CD4-positive, alpha-beta T cell treated with Interleukin-21 for 1 hour (primary cell): ENCODE measurements at places on chromosomes 7 and 10.
A peak's percentile ranks its signal among the peaks of the same experiment; 100 is the strongest.

- no peak for DNase-seq
Measured at GRCh38 chr10:33136781-33137180, 178.8 kb upstream of the ITGB1 start.

DNA sequence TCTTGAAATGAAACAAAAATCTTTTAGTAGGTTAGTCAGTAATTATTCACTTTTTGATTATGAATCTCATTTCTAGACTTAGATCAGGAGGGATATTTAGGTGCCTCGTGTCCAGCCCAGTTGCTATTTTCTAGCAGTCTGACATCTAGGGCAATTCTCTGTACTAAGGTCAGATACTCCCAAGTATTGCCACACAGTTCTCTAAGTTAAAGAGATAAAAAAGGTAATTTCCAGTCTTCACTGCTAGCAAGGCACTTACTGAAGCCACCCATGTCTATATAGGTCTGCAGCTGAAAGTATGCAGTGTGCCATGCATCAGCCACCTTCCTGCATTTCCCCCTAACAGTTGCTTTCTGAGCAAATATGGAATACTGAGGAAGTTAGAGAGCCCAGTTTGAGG is 83.4 kb downstream of the PON1 start:
- DNase-seq = no peak

- no peak for DNase-seq
Measured at GRCh38 chr7:25680636-25681035, 452.4 kb upstream of the NPVF start.

DNA sequence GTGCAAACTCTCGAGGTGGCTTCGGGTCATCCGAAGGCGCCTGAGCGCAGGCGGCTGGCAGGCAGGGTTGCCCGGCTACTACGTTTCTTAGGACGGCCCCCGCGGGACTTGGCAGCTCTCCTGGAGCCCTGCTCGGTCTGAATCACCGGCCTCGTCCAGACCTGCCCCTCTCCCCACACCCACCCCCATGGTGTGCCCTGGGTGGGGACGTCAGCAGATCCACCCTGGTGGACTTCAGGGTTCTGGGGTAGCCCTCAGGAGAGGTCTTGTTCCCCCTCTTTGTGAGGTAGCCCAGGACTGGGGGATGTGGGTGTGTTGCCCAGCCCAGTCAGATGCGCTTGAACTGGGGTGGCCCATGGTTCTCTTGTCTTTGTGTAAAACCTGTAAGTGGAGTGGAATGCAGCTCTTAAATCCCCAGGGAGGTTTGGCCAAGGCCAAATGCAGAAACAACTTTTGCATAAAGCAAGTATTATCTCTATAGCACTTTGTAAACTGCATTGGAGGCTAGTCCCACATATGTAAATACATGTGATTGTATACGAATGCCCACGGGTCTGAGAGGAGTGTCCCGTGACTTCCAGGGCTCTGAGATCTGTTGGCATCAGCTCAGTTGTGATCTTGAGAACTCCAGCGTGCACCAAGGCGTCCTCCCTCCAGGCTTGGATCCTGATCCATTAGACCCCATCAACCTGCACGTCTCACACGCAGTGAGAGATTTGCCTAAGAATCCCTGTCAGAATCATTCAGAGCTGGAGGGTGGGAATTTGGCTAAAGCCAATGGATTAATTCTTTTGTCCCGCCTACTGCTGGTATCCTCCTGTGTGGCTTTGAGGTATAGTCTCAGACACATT is 1.8 kb downstream of the PFKFB3 start:
- no peak for DNase-seq

- no peak for DNase-seq
Measured at GRCh38 chr10:116006508-116006907, 266.5 kb downstream of the GFRA1 start.

DNA sequence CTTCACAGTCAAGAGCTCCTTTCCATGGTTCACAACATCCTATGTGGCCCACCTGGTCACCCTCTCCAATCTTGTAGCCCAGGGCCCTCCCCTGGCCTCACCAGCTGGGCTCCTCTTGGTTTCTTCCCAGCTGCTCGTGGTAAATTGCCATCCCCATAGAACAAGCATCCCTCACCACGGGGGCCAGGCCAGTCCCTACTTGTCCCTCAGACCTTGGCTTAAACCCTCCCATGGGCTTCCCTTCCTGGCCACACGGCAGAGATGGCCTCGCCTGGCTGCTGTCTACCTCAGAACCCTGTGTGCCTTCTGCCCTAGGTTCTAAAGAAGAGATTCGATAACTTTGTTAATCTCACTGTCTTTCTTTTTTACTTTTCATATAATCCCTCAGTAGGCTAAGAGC is 153.3 kb upstream of the TCERG1L start:
- DNase-seq = no peak

GRCh38 chr10:83553366-83553765 is 585.9 kb upstream of the GHITM start:
- DNase-seq = no peak

GRCh38 chr10:49081547-49082275 is 33.6 kb downstream of the VSTM4 start:
- no peak for DNase-seq

- DNase-seq = no peak
Measured at GRCh38 chr7:104039363-104039762, 49.9 kb upstream of the RELN start.

- no peak for DNase-seq
Measured at GRCh38 chr10:14757986-14758385, 16.7 kb downstream of the FAM107B start.

DNA sequence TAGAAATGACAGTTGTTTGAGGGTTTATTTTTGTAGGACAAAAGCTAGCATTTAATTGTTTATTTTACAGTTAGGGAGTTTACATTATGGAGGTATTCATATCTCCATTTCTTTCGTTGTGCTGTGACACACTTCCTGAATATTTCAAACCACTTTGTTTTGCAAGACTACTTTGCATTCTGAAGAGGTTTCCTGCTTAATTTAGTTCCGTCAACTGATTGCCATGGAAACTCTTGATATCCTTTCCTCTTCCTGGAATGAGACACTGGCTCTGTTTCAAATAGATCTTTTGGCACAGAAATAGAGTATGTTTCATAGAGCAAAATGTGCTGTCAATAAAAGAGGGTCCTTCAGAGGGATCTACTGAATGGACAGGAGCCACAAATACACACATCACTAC is 159.5 kb upstream of the AGR3 start:
- DNase-seq = peak; percentile 41

- DNase-seq = no peak
Measured at GRCh38 chr7:16934722-16935340, 53.0 kb upstream of the AGR3 start.

DNA sequence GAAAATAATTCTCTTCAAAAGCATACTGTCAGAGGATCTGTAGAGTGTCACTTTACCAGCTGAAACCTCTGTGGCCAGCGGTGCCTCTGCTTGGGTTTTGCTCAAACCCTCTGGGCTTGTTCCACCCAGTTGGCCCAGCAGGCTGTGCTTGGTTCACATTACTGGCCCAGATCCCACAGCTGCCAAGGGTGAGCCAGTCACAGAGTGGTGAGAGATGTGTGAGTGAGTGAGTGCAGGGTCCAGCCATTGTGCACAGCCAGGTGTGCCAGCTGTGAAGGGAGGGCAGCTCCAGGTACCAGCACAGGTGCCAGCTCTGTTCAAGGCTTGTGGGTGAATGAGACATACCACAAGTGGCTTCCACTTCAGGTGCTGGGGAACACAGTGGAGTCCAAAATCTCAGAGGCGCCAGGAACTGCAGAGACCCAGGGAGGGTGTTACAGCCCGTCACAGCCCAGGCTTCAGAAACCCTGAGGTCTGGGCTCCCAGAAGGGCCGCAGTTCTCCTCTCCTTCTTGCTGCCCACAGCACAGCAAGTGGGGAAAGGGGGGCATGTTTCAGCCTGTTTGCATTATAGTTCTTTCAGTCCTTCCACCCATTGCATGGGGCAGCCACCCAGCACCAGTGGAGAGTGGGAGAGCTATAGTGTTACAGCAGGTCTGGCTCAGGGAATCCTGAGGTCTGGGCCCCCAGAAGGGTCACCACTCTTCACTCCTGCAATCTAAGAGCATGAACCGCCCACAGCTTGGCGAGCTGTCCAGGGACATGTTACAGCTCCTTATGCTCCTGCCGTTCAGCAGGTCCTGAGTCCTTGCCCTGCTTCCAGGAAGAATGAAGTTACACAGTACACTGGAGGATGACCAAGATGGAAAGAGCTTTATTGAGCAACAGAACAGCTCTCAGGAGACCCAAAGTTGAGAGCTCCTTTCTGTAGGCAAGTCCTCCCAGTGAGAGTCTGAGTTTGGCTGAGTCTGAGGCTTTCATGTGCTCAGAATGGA is 931.7 kb upstream of the SORCS1 start:
- DNase-seq = no peak

- DNase-seq = no peak
Measured at GRCh38 chr7:154598396-154598795, 404.5 kb downstream of the PAXIP1 start.

DNA sequence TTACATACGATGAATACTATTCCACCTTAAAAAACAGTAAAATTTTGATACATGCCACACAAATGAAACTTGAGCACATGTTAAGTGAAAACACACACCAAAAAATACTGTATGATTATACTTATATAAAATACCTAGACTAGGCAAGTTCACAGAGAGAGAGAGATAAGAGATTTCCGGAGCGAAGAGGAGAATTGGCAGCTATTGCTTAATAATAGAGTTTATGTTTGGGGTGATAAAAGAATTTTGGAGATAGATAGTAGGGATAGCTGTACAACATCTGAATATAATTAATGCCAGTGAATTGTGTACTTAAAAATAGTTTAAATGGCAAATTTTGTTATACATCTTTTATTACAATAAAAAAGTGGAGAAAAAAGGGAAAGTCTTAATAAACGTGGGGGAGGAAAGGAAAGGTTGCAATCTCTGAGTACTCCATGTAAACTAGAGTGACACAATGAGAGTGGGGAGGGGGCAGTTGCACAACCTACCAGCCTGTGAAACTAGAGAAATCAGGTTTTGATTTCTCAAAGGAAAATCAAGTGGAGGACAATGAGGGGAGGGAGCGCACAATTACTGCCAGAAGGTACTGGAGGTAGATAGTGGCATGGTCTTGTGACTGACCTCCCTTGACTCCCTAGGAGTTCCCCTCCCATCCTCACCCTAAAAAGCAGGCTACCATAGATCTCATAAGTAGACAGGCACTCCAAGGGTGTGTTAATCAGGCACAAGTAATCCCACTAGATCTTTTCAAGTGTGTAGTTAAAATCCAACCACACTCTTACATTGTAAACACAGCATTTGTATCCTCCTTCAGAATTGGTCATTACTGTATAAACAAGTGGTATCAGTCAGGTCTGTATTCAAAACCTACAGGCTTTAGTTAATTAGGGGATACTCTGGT is 31.6 kb upstream of the ANK3 start:
- DNase-seq = no peak

DNA sequence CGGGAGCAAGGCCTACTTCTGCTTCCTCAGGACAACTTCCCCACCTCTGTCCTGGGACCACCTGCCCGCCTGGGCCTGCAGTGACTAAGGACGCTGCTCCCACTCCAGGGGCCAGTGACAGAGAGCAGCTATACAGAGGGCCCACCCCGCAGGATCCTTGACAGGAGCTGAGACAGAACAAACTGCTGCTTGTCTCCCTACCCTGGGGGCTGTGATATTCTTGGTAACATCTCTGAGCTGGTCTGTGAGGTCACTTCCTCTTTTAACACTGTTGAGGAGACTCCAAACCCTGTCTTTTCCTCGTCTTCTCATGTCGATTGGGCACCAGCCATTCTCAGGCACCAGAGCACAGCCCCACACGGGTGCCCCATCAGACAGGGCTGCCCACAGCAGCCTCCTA is 6.9 kb upstream of the MRPS24 start:
- no peak for DNase-seq

- no peak for DNase-seq
Measured at GRCh38 chr10:91023700-91024398, 103.0 kb upstream of the ANKRD1 start.

- DNase-seq = no peak
Measured at GRCh38 chr10:10917031-10917430, 100.6 kb upstream of the CELF2 start.

DNA sequence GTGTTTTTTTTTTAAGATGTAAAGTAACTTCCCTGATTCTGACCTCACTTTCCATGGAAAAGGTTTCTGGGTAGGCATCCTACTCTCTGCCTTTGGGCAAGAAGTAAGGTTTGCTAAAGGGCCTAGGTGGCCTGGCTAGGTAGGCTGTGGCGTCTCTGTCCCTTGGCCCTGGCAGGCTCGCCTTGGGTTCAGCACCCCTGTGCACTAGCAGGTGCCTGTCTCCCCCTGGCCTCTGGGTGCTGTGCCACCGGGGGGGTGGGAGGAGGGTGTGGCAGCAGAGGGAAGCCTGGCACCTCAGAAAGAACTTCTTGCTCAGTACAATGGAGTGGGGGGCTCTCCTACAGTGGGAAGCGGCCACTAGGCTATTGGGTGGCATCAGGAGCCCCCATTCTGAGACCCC is 14.0 kb downstream of the TECPR1 start:
- DNase-seq = no peak

- DNase-seq = no peak
Measured at GRCh38 chr10:78868861-78869260, 199.9 kb upstream of the ZMIZ1 start.

GRCh38 chr10:33609546-33609945 is 275.1 kb upstream of the NRP1 start:
- no peak for DNase-seq

DNA sequence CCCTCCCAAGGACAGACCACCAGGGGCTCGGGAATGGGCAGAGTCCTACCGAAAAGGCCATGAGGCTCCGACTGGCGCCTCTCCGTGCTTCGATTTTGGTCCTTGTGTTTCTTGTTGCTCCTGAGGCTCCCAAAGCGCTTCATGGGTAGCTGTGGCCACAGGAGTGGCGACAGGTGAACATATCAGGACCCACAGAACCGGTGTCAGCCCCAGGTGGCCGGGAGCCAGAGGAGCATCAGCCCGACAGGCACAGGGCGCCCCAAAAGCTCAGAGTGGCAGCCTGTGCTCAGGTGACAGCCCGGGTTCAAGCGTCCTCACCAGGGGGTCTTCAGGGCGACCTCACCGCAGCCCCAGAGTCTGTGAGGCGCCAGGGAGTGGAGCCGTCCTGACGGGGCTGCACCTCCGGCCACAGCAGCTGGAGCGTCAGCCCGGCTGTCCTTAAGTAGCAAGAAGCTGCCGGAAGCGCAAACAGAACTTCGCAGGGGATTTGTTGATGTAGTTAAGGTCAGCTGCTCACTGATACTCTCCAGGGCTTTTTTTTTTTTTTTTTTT is 141.0 kb downstream of the PRKAG2 start:
- DNase-seq = no peak

DNA sequence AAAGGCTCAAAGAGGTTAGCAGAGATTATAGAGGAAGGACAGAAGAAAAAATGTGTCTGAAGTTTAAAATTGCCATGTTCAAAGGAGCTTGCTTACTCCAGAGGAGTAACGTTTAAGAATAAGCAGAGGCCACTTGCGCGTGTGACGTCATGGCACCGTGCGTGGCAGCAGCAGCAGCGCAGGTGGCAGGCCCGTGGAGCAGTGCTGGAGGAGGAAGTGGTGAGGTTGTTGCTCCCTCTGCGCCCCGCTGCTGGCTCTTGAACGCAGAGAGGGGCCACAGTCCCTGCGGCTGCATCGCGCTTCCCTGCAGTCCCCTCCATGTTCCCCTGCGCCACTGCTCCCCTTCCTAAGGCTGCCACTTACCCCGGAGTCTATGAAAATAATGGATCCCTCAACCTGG is 37.5 kb downstream of the GDI2 start:
- peak; percentile 82 for DNase-seq
